Transverse colon (tissue), 4 donors: ENCODE measurements at places on chromosomes 1 and 21.

DNA sequence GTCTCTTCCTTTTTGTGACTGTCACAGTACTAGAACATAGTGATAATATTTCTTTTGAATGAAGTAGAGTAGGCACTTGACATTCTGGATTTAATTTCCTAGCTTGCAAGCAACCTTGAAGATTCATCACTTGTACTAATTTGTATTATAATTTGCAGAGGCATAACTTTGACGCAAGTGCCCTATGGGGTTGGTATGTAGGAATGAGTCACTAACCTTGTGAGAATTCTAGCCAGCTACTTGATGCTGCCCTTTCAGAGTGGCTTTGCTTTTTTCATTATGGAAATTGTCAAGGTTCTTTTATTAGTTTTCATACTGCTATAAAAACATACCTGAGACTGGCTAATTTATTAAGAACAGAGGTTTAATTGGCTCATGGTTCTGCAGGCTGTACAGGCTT lies 13.7 kb upstream of the DPH5 start:
- no peak for DNase-seq

DNA sequence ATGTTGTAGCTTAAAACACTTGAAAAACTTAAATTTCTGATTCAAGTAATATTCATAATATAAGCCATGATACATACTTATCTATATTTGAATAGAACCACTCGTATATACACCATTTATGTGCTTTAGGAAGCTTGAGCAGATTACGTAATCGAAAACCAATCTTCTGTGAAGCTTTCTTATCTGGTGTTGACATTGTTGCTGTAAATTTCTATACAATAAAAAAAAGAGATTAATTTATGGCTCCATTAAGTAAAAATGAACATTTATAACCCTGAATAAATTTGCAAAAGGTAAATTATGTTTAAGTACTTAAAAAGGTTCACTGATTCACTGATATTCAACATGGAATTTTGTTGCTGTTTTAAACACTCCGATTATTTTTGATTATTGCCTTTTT lies 21.4 kb downstream of the LIN9 start:
- DNase-seq, result no peak

DNA sequence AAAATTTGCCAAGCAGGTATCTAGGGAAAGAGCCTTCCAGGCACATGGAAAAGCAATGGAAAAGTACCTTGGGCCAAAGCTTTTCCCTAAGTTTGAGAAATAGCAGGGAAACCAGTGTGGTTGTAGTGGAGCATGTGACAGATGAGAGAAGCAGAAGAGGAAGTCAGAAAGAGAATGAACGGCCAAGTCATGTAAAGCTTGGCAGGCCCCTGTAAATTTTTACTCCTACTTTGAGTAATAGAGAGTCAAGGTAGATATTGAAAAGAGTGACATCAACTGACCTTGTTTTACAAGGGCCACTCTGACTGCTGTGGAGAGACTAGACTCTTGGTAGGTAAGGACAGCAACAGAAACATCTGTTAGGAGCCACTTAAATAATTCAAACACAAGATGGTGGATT lies 180.9 kb upstream of the PRMT6 start:
- DNase-seq, result no peak

GRCh38 chr1:61157468-61157987 lies 75.2 kb downstream of the NFIA start:
- no peak for DNase-seq

DNA sequence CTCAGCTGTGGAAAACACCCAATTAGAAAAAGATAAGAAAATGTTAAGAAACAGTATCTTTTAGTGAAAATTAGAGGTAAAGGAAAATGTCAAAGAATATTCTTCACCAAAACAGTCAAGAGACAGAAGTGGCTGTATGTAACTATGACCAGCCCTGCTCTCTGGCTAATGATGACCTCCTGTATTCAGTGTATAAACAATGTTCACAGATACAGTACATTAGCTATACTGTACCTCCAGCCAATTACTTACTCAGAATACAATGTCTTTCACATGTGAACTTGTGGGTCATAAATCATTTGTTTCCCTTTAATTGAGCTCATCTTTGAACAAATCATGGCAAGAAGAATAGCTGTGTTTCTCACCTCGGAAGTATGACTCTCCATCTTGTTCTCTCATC lies 432.0 kb downstream of the LMO4 start:
- DNase-seq, result no peak
